HCT116 (cell line): ENCODE measurements at places on chromosomes 5 and 9. TPM values are rescaled to one million over a fixed set of nuclear protein-coding genes. Genes with fewer than 3 reads are reported as not detected.
A peak's percentile ranks its signal among the peaks of the same experiment; 100 is the strongest.

- no peaks in the 10 kb centered on the region for H3K4me1 ChIP-seq
- H3K36me3 ChIP-seq, result no peaks in the 10 kb centered on the region
- no peak for DNase-seq
- H3K27me3 ChIP-seq, result no peaks in the 10 kb centered on the region
- no peak overlapping the region for H3K27ac ChIP-seq
Observed at GRCh38 chr5:101362067-101362466, 459.0 kb upstream of the ST8SIA4 start.

The CENPK gene
- total RNA-seq, result 21.4 TPM

- no peak overlapping the region for H3K4me3 ChIP-seq
- no peaks in the 10 kb centered on the region for H3K36me3 ChIP-seq
- no peak overlapping the region for H3K27ac ChIP-seq
- no peaks in the 10 kb centered on the region for H3K4me1 ChIP-seq
- no peaks in the 10 kb centered on the region for H3K27me3 ChIP-seq
Observed at GRCh38 chr5:89755024-89755423, 654.5 kb downstream of the CETN3 start.

DNA sequence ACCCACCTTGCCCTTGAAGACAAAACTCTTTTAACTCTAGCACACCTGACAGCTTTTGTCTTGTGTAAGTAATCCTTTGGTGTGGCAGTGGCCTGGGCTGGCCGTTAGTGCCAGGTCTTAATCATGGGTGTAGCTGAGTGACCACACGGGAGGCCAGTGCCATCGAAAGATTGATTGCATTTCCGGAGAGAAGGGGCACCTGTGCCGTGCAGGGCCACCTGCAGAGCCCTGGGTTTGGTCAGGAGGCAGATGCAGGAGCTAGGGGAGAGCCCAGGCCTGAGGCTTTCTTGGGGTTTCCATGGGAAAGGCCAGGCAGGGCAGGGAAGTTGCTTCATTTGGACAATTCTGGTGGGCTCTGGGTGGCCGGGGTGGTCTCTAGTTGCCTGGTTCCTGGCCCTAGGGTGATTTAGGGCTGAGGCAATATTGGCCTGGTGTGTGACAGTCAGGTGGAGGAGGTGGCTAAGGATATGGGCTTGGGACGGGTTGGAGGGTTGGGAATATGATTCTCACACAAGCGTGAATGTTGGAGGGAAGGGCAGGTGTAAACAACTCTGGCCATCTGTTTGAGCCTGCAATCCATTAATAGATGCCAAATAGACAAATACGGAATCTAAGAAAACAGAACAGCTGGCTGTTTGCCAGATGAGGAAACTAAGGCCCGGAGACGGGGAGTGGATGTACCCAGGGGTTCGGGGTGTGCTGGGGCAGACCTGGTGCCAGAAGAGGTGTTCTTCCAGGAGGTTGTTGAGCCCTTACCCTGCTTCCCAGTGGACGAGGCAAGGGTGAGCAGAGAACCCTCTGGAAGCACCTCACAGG lies 4.6 kb downstream of the DBH start:
- H3K27me3 ChIP-seq, result peaks cover 5% of the 10 kb centered on the region; the same call in 1 of the 2 replicates
- no peak for DNase-seq
- H3K4me3 ChIP-seq, result no peak overlapping the region

DNA sequence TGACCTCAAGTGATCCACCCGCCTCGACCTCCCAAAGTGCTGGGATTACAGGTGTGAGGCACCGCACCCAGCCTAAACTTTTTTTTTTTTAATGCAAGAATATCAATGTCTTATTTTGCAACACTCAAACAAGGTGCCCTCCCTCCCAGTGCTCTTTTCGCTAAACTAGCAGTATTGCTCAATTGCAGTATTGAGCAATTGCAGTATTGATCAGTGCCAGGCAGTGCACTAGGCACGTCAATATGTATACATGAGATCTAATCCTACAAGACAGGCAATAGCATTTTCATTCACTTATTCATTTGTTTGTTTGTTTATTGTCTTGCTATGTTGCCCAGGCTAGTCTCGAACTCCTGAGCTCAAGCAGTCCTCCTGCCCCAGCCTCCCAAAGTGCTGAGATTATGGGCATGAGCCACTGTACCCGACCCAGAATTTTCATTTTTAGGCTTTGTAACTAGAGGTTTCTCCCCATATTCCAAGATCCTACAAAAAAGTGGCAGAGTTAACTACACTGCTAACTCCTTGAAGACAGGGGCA lies 94.5 kb downstream of the TTLL11 start:
- no peaks in the 10 kb centered on the region for H3K4me1 ChIP-seq
- DNase-seq, result no peak
- H3K4me3 ChIP-seq, result no peak overlapping the region
- H3K27me3 ChIP-seq, result no peaks in the 10 kb centered on the region

DNA sequence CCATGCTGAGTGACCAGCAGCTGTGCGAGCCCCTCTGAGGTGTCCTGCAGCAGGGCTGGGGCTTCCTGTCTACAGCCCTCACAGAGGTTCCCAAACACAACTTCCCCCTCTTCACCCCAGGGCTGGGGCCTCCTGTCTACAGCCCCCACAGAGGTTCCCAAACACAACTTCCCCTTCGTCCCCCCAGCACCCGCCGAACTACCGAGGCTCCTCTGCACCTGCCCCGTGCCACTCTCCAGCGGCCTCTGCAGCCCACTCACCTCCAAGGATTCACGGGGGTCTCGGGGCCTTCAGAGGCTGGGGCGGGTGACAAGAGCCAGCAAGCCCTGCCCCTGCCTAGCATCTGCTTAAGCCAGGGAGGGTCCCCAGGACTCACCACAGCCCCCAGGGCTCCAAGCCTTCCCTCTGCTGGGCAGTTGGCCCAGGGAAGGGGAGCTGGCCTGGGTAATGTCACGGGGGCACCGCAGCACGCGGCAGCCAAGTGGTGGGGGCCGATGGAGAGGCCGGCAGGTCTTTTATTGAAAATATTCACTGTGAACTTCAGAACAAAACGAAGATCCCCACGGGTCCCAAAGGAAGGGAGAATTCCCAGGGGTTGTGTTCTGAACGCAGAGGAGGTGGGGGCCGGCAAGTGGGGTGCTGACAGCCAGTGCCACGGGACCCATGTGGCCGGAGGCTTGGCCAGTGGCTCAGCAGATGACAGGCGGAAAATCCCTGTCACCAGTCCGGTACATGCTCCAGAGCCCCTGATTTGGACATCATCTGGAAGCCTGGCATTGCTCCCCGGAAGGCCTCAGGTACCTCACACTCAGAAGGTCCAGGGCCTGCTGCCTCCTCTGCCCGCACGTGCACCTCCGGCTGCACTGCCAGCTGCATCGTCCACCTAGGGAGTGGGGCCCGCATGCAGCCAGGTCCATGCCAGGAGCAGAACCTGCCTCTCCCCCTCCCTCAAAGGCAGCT lies 125.3 kb downstream of the ADAMTS2 start:
- H3K4me1 ChIP-seq, result no peaks in the 10 kb centered on the region
- DNase-seq, result no peak
- H3K27ac ChIP-seq, result no peak overlapping the region
- no peaks in the 10 kb centered on the region for H3K27me3 ChIP-seq
- H3K36me3 ChIP-seq, result no peaks in the 10 kb centered on the region

GRCh38 chr9:31140316-31140715 lies 1244.1 kb upstream of the ACO1 start:
- peak; percentile 12 for DNase-seq
- H3K4me1 ChIP-seq, result peaks cover 11% of the 10 kb centered on the region; the same call in 1 of the 2 replicates
- no peak overlapping the region for H3K4me3 ChIP-seq
- H3K27me3 ChIP-seq, result no peaks in the 10 kb centered on the region

The SV2C gene
- not detected for total RNA-seq

GRCh38 chr9:92254381-92255337 lies 38.8 kb downstream of the IARS1 start:
- H3K4me1 ChIP-seq, result no peaks in the 10 kb centered on the region
- H3K36me3 ChIP-seq, result peaks cover 82% of the 10 kb centered on the region
- no peak for DNase-seq
- H3K27me3 ChIP-seq, result no peaks in the 10 kb centered on the region
